HCT116 (cell line): ENCODE measurements at places on chromosomes 12 and 14. TPM values are rescaled to one million over a fixed set of nuclear protein-coding genes. Genes with fewer than 3 reads are reported as not detected.

The PCED1B gene
- total RNA-seq, result 0.86 TPM

The AKAP3 gene
- total RNA-seq, result 4.3 TPM

The MSRB3 gene
- 8.2 TPM for total RNA-seq

The FOXN4 gene
- total RNA-seq, result 0.52 TPM

DNA sequence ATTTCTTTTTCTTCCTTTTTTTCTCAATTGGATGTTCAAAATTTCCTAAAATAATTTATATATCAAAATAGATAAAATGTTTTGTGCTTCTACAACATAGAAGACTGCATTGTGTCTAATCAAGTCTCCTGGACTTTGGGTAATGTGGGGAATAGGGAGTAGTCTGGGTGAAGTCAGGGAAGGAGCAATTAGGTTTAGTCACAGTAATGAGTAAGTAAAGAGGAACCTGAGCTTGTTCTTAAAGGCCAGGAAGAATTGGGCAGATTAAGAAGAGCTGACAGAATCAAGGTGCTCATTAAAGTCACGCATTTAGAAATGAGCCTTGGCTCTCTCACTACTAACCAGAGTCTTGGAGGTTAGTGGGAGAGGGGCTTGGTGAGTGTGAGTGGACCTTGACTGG is 233.3 kb upstream of the SSTR1 start:
- DNase-seq, result no peak

- DNase-seq, result no peak
Measured at GRCh38 chr12:65643595-65644386, 180.5 kb upstream of the HMGA2 start.

GRCh38 chr12:4643747-4644146 is 5.1 kb downstream of the AKAP3 start:
- no peak for DNase-seq

DNA sequence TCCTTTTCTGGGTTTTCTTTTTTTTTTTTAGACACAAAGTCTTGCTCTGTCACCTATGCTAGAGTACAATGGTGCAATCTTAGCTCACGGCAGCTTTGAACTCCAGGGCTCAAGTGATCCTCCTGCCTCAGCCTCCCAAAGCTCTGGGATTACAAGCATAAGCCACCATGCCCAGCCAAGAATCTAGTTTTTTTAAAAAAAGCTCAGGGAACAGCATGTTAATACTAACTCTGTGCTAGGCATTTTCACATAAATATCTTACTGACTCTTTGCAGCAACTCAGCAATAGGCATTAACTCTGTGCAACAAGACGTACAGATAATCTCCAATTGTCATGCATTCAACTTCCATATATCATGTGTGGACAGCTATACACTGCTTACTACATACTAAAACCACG is 97.4 kb downstream of the LLPH start:
- no peak for DNase-seq

GRCh38 chr12:84767079-84767478 is 145.5 kb downstream of the SLC6A15 start:
- no peak for DNase-seq

DNA sequence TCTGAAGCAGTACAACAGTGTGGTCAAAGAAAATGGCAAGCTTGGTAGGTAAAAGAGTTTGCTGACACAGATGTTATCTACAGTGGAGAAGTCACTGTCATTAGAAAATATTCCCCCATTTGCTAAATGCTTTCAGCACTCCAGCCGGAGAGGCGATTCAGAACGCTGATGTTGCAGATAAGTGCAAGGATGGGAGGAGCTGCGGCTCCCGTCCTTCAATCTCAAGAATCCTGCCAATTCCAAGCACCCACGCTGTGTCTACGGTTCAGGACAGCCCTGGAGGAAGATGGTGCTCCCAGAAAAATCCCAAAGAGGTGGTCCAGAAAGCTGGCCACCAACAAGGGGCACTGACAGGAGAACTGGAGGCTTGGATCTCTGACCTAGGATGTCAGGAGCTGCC is 79.1 kb downstream of the ZFP36L1 start:
- DNase-seq, result no peak
